Lower lobe of right lung (tissue), 2 donors: ENCODE measurements at places on chromosomes 5 and 9. TPM values are rescaled to one million over a fixed set of nuclear protein-coding genes. Genes with fewer than 3 reads are reported as not detected.

ZNF454 gene
- 2.6 TPM for total RNA-seq

ARHGEF37 gene
- 13.5 TPM for total RNA-seq

PLCXD3 gene
- total RNA-seq: 2.8 TPM

IRX4 gene
- total RNA-seq: not detected

BBLN gene
- 47.9 TPM for total RNA-seq

SPATA31A3 gene
- total RNA-seq: not detected

EQTN gene
- total RNA-seq: not detected

DNA sequence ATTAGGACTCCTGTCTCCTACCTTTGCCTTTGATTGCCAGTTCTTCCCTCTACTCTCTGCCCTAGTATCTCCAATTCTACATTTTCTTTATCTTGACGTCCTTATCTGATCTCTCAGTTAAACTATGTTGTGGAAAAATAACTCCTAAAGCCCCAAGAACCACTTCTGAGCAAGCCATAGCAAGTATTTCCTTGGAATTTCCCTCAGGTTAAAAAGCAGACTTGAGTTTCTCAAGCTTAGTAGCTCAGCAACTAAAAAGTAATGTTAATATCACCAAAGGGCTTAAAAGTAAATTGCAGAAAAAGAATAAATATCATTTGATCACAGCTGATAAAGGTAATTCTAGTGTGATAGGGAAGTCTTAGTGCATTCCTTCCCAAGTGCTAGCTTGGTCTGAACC, 13.2 kb upstream of the HSPB3 start:
- no peak for DNase-seq

DNA sequence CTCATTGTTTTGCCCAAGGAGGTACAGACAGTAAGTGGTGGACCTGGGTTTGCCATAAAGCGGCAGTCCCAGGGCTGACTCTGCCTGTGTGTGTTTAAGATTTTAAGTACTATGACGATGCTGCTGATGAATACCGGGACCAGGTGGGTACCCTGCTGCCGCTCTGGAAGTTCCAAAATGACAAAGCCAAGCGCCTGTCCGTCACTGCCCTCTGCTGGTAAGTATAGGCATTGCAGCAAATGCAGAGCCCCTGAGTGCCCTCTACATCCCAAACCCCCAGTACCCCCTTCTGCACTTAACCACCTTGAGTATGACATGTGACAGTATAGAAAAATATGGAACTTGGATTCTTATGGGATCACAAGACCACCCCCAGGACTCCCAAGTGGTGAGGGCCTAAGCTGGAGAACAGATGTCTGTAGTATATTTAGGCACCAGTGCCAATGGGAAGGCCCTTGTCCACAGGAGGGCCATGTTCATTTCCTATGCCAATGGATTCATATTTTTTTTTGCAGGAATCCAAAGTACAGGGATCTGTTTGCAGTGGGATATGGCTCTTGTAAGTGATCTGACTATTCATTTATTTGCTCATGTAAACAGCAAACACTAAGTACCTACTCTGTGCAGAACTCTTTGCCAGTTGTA, 22.0 kb downstream of the ENHO start:
- DNase-seq: peak; percentile 58

DNA sequence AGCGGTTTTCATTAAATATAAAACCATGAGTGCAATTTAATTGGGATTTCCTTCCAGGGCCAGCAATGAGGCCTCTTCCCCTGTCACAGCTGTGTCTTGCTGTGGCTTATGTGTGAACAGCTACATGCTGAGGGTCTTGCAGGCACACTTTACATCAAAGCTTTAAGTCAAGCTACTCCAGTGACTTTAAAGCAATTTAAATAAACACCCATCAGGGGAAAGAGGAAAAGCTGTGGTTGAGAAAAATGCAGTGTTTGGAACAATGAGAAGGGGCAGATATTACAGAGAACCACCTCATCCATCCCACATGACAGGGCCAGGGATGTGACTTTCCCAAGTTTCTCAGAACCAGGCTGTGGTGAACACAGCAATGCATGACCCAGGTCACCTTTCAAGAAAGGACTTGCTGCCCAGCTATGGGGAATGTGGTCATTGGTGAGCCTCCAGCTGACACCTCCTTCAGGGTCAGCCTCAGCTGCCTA, 115.9 kb upstream of the LPAR1 start:
- DNase-seq: no peak

- DNase-seq: no peak
Observed at GRCh38 chr9:121196389-121196788, 5.3 kb downstream of the RAB14 start.
